Stimulated activated CD4-positive, alpha-beta T cell treated with anti-CD3 and anti-CD28 coated beads, Interleukin-2, amount 100 ng/mL, for 24 hours (primary cell): ENCODE measurements at places on chromosomes 5 and 9.
A peak's percentile ranks its signal among the peaks of the same experiment; 100 is the strongest.

- DNase-seq, result no peak
Measured at GRCh38 chr9:124132671-124133147, 121.1 kb downstream of the LHX2 start.

DNA sequence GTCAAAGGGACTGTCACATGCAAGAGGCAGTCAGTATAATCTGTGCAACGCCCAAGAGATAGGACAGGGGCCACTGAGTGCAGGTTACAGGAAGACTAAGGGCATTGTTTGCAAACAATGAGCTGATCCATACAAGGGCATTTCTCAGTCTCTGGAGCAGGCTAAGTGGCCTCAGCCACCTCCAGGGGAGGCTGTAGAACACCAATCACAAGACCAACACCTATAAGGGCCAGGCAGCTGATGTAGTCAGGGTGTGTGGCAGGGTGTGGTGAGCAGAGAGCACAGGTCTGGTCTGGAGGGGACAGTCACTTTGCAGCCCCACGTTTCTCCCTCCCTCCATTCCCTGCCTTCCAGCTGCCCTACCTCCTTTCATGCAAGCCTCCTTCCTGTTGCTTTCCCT is 83.2 kb upstream of the ADRA1B start:
- no peak for DNase-seq

- DNase-seq, result peak; percentile 15
Measured at GRCh38 chr9:17462869-17463464, 115.9 kb upstream of the SH3GL2 start.

- DNase-seq, result no peak
Measured at GRCh38 chr5:72485430-72485974, 21.7 kb downstream of the ZNF366 start.

DNA sequence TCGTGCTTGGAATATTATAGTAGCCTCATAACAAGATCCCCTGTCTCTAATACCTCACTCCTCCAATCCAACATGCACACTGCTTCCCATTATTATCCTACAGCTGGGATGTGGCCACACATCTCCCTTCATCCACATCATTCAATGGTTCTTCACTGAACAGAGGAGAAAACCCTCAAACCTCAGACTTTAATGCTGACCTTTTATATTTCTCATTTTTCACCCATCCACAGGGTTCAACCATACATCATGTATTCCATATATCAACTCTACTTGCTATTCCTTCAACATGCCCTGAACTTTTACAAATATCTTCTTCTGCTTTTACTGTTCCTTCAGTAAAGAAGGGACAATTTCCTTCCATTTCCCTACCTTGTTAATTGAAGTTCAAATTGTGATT is 396.8 kb downstream of the TLE4 start:
- no peak for DNase-seq
